ENCODE measurements at places on chromosomes 6 and 20.

- no peak for DNase-seq
These were observed 16.8 kb upstream of the SYNDIG1 start for GRCh38 chr20:24452498-24453127.

GRCh38 chr20:17878912-17879602 is 89.5 kb downstream of the SNX5 start:
- DNase-seq, result no peak

DNA sequence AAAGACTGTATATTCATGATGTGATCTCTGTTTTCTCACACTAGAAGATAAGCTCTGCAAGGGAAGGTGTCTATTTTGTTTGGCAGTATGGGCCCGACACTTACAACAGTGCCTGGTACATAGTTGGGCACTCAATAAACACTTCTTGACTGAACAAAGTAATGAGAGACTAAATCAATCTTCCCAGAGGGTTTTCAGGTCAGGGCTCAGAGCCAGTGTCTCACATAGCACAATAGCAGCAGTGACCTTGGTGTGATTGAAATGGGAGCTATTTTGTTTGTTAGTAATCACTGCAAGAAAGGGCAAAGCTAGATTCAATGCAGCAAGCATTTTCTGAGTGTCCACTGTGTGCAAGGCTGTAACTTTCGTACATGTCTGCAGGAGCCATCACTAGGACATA is 26.4 kb upstream of the GCM1 start:
- no peak for DNase-seq

DNA sequence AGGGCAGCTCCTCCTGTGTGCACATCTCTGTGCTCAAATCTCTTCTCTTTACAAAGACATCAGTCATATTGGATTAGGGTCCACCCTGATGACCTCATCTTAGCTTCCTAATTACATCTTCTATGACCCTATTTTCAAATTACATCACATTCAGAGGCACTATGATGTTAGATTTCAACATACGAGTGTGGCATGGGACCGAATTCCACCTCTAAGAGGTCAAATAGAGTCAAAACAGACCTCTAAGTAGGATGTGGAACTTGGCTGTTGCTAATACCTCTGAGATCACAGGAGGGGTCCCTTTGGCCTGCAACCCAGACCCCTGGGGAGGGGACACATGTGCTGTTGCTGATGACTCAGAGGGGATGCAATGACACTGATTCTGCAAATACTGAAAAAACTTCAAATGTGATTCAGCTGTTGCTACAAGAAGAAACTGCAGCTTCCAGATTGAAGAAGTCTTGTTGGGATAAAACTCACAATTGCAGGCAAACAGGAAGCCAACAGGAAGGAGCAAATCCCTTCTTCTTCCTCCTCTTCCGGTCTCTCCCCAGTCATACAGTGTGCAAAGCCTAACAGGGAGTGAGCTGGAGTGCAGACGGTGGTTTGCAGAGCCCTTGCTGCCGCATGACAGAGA is 216.2 kb downstream of the MYLK4 start:
- DNase-seq, result peak; percentile 82

- DNase-seq, result peak; percentile 64
These were observed 160.7 kb upstream of the KCNQ5 start for GRCh38 chr6:72461144-72461543.

GRCh38 chr6:23447731-23448130 is 678.3 kb upstream of the NRSN1 start:
- no peak for DNase-seq

DNA sequence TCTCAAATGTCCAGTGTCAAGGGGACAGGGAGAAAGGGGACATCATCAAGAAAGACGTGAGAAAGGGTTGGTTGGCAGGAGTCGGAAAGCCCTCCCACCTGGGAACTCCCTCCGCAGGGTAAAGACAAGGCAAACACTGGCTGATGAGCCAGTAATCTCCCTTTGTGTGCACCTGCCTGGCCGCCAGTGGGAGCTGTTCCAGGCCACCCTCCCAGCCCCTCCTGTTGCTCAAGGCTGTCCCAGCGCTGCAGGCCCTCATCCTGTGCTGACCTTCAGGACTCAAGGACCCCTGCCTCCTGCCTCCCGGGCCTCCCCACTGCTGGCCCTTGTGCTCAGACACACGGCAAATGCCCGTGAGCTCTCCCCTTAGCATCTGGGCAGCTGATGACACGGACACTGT is 7.4 kb downstream of the FRMD1 start:
- DNase-seq, result no peak

- DNase-seq, result peak; percentile 0
These were observed 161.1 kb downstream of the EYS start for GRCh38 chr6:65545920-65546319.

DNA sequence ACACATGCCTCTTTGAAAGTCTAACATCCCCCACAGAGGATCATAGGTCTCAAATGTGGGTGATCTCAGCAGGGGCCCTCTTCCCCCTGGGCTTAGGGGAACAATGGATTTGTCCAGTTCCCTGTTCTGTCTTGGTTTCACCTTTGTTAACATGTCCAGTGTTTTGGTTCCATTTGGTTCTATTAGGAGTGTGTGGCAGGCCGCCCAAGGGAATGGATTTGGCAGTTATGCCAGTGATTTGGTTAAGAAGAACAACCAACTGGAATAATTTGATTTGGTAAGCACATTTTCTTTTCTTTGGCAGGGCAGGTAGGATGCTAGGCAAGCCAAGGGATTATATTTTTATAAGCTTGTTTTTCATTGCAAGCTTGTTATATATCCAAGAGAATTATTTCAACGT is 28.5 kb upstream of the ENPP1 start:
- no peak for DNase-seq

- DNase-seq, result no peak
These were observed 78.2 kb upstream of the SULF2 start for GRCh38 chr20:47863315-47863965.

GRCh38 chr20:63967330-63968135 is 2.2 kb downstream of the ZNF512B start:
- no peak for DNase-seq

DNA sequence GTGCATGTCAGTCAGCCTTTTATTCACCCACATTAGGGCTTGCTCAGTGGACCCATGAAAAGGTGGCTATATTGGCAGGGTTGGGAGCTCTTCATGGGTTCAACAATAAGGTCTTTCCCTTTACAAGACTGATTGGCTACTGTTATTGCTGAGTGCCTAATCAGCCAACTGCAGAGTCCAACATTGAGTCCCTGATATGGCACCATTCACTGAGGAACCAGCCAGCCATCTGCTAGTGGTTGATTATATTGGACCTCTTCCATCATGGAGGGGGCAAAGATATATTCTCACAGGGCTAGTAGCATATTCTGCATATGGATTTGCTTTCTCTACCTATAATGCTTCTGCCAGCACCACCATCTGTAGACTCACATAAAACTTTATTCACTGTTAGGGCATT is 69.9 kb downstream of the CDKAL1 start:
- no peak for DNase-seq

GRCh38 chr6:56329271-56330050 is 82.1 kb upstream of the COL21A1 start:
- peak; percentile 64 for DNase-seq

- no peak for DNase-seq
These were observed 178.7 kb downstream of the NFATC2 start for GRCh38 chr20:51363813-51364212.

GRCh38 chr20:9831032-9831431 is 7.8 kb downstream of the PAK5 start:
- no peak for DNase-seq

DNA sequence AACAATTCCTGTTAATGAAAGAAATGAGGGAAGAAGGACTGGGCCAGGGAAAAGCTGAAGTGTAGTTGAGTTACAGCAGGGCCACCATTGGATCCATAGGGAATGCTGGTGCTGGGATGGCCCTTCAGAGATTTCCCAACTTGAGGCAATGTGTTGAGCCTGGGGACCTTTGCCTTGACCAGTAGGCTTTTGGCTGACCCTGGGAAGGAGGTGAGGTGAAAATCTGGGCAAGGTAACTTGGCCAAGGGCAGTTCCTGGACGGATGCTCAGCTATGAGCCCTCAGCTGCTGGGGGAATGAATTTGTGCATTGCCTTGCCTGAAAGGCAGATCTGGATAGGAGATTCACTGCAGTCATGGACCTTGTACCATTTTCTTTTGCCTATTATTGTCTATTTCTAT is 20.4 kb downstream of the UTRN start:
- DNase-seq, result no peak

DNA sequence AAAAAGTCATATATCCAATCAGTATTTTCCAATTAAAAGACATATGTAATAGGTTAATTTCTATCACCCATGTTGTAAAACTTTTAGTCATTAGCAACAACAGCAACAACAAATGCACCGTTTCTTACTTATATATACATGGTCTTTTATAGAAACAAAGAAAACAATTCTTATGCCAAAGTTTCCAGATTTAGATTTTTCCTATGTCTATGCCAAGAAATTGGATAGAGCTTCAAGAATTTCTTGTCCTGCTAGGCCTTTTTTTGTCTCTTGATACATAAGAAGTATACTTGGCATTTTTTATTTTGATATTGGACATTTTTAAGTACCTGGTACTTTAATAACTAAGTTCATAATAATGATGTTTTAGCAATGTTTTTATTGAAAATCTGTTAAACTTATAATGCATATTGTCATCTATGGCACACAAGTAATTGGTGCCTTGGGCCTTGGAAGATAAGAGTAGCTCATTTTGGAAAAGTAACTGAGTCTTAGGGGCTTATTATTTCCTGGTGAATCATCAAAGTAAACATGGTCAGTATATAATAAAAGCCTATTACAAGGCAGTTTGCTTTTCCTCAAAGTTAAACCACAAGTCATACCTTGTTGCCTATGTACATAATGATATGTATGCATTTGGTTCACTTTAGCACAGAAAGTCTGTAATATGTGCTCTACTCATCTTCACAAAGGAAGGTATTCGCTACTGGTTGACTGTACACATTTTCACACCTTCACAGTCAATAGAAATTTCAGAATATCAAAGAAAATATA is 10.1 kb upstream of the FRK start:
- DNase-seq, result no peak

DNA sequence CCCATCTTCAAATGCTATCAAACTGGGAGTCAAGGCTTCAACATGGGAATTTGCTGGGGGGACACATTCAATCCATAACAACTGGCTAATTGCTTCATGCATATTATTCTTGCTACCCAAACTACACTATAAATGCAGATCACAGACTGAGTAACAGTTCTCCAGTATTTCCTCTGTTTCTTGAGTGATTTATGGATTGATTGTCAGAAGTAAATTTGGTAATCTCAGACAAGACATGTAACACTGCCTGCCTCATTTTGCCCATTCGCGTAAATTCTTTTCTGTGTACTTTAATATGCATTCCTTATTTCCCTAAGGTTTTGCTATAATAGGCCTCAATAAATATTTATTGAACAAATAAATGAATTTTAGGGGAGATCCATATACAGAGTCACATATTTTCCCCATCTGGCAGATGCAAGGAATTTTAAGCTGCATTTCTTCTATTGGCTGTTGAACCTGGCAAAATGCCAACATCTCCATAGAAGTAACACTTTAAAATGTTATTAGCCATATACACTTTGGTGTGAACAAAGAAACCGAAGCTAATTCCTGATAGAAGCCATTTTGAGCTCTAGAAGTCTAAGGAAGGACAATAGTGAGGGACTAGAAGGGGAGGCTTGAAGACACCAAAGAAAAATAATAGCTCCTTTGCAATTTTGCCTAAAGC is 98.2 kb downstream of the QRSL1 start:
- no peak for DNase-seq

DNA sequence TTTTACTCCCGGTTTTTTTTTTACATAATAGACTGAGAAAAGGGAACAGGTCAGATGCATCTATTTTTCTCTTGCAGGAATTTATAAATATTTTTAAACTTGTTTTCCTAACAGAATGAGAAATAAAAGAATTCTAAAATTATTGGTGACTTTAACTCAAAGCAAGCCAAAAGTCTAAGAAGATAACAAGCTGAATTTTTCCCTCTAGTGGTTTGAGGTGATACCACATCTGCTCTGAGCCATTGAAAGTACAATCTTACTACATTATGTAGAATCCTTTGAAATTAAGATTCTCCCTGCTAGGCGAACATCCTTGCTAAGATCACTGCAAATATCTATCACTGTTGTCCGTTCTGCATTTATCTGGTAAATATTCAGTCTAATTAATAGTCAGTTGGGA is 10.7 kb upstream of the STMND1 start:
- peak; percentile 20 for DNase-seq

GRCh38 chr6:109872968-109873545 is 105.1 kb upstream of the GPR6 start:
- no peak for DNase-seq

- no peak for DNase-seq
These were observed 31.3 kb upstream of the BMP2 start for GRCh38 chr20:6735942-6736845.

DNA sequence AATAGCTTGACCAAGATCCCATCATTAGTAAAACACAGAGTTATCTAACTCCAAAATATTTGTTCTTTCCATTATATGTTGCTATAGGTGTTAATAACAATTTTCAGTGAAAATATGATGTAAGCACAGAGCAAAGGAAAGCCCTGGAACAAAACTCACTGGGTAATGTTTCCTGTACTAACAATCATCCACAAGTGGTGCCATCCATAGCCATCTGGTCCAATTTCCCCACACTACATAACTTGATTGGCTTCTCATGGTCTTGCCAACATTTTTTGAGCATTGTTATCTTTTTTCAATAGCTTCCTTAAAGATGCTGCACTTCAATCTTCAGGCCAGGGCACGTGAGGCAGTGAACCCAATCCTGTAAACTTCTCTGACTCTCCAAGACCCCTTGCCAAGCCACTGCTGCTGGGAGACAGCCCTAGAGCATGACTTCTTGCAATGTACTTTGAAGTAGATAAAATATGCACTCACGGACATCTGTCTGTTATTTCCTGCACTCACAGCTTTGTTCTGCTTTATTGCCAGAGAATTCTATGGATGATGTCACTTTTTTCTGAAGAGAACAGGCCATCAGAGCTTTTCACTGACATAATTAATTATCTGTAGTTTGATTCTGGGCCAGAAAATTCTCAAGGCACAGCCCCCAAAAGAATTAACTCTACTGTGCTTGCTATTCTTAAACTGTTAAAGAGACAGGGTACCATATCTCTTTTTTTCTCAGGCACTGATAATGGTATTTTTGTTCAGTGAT is 97.5 kb upstream of the TMEM30A start:
- DNase-seq, result peak; percentile 34

- DNase-seq, result no peak
These were observed 199.5 kb upstream of the KCNK16 start for GRCh38 chr6:39521958-39522357.
